ENCODE measurements at places on chromosomes 7 and 10. TPM values are rescaled to one million over a fixed set of nuclear protein-coding genes. Genes with fewer than 3 reads are reported as not detected.

The FGFBP3 gene
- total RNA-seq = 0.42 TPM

DNA sequence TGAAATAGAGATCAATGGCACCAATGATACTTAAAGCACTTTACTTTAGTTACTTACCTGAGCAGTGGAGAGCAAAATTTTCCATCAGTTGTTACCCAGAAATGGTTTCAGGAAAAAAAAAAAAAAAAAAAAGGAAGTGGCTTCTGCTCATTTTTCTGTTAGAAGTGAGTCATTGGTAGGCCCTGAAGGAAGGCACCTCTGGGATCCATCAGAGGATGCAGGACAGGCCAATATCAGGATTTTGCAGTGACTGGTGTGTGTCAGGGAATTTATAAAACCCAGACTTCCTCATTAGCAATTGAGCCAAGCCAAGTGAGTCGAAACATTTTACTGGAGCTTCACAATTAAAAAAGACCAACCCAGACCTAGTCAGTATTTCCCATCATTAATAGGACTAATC lies 2.3 kb upstream of the SMIM30 start:
- DNase-seq = no peak

DNA sequence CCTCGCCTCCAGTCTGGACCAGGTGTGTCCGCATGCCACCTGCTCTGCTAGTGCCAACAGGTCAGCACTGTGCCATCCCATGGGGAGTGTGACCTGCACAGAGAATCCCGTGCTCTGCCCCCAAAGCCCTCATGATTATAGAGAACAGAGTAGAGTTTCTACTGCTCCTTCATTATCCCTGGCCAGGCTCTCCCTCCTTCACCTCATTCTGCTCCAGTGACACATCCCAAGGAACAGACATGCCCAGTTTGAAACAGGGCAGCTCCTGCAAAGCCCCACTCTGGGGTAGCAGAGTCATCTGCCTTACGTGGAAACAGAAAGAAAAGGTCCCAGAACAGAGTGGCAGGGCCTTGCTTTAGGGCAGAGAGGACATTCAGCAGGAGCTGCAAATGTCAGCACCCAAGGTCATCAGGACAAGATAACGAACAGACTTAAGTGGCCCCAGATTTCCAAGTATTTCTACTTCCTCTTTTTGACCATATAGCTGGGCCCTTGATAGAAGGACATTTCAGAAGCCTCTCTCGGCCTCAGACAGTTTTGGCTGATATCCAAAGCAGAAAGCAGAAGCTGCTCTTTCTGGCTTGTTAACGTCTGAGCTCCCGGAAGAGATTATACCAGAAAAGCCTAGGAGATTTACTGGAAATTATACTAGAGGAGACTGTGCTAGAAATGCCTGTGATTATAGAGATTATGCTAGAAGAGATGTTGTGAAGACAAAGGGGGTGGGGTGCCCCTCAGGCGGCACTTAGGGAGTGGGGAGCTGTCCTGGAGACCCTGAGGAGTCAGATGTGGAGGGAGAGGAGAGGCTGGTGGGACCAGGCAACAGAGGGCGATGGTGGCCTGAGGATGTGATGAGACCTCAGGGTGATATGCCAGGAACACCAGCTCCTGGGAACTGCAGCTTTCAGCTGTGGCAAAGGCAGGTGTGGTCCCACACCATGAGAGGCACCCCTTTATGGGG lies 12.6 kb downstream of the TMEM176B start:
- no peak for DNase-seq

GRCh38 chr7:67896721-67897120 lies 900.1 kb downstream of the TYW1 start:
- DNase-seq = no peak
